ENCODE measurements at places on chromosomes 12 and 14.

DNA sequence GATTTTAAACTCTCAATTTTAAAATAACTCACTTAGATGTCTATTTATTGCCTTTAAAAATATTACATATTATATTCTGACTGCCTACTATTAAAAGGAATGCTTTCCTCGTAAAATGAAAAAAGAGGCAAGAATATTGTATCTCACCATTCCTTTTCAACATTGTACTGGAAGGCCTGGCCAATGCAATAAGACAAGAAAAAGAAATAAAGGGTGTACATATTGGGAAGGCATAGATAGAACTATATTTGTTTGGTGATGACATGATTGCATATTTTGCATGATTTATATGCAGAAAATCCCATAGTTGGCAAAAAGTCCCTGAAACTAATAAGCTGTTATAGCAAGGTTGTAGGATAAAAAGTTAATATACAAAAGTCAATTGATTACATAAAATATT, 474.6 kb upstream of the ATP2B1 start:
- no peak for DNase-seq

DNA sequence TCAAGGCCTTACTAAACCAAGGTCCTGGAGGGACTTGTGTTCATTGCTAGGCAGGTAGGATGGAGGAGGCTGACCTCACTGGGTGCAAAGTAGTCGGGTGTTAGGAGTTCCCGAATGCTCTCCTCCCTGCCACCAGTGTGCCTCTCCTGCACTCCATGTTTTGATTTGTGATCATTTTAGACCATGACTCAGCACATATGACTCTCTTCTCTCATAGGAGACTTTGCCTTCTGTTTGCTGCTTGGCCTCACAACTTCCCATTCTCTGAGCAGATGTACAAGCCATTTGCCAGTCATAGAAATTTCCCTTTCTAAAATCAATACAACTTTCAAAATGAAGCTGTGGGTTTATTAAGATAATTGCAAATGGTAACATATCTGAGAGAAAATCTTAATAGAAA, 46.6 kb upstream of the LRIG3 start:
- peak; percentile 15 for DNase-seq

DNA sequence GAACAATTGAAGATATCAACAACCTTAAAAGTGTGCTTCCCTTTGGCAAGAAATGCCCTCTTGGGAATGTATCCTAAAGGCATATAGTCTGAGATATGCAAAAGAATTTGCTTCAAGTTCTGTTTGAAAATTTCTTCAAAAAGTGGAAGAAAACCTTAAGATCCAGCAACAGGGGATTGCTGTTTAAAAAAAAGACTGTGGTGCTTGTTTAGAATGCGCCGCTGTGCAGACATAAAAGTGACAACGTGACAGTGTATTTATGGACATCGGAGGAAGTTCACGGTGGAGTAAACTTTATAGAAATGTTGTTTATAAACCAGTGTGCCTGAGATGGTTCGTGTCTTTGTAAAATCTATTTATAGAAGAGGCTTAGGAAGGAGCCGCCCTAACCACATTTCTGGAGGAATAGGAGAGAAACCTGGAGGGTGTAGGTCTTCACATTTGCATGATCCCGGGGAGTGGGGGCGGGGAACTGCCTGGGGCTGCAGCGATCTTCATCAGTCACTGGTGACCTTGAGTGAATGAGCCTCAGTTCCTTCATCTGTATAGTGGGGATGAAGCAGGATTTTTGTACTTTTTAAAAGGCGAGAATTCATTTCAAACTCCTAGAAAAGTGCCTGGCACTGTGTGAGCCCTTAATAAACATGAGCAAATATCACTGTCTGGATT, 27.5 kb downstream of the ADGRD1 start:
- no peak for DNase-seq

DNA sequence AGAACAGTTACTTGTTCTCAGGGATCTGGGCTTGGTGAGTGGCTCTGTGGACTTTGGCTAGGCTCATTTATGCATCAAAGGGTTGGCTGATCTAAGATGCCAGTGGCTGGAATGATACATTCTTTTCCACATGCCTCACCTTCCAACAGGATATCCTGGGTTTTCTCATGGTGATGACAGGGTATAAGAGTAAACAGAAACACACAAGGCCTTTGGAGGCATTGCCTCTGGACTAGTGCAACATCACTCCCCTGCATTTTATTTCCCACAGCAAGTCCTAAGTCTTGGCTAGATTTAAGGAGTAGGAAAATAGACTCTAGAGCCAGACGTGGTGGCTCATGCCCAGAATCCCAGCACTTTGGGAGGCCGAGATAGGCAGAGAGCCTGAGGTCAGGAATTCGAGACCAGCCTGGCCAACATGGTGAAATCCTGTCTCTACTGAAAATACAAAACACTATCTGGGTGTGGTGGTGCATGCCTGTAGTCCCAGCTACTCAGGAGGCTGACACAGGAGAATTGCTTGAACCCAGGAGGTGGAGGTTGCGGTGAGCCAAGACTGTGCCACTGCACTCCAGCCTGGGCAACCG, 47.9 kb downstream of the RPH3A start:
- DNase-seq, result peak; percentile 87

DNA sequence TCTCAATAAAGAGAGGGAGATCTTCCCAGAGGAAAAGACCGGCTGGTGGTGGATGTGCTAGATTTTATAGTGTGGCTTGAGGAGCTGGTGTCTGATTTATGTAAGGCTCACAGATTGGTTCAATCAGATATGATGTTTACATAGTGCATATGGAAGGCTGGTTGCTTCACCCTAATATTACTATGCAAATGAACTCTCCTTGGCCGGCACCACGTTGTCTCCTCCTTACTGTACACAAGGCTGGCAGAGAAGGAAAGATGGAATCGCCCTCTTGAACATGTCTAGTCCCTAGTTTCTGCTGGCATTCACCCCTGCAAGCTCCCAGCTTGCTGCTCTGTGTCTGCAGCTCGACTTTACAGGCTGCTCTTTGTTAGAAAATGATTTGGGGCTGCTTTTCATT, 8.9 kb downstream of the FAM186A start:
- peak; percentile 56 for DNase-seq

DNA sequence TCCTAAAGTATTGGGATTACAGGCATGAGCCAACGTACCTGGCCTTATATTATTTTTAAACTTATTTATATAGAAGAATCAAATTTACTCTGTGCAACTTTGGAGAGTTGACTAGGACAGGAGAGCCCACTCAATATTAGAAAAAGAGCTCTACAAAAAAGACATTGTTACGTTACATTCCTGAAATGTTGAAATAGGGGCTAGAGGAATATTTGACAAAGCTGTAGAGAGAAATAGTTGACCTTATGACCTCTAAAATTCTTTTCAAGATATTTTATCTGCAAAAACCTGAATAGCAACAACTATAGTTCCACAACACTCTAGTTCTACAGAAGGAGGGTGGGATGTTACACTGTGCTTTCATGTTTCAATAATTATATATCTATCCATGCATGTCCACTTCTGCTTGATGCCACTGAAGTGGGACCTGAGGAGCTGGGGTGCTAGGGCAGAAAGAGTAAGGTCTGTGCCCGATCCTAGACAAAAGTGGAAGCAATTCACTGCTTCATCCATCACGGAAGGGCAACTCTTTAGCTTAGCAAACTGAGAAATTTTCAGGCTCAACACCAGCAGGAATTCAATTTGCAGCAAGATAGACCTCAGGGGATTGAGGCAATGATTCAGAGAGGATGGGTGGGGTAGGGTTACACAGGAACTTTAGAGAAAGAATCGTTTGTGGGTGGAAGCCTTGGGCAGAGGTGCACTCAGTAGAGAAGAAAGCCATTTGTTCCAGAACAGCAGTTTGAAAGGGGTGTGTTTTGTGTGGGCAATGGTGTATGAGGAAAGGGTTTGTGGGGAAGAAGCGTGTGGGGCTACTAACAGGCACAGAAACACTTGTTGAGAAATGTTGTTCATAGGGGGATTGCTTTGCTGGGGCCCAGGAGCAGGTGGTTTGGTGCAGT, 16.0 kb upstream of the RNASE10 start:
- DNase-seq, result no peak

DNA sequence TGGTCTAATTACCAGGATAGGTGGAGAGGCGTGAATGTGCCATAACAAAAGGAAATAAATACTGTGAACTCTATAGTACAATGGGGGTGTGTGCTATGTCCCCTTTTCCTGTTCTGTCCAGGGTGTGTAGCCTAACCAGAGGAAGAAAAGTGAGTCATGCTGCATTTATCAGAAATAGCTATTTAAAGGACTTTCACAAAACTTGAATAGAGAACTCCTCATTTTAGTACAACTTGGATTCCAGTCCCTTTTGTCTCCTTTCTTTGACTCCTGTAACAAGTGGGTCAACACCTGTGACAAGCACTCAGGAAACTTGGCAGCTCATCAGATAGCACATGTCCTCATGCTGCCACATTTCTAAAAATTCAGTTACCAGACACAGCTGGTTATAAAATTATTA, 123.4 kb downstream of the CCDC91 start:
- DNase-seq, result peak; percentile 65

- DNase-seq, result no peak
Observed at GRCh38 chr14:53751650-53752049, 205.0 kb downstream of the BMP4 start.
